Nucleus accumbens (tissue), 56 donors: ENCODE measurements at places on chromosomes 16 and 17.

GRCh38 chr17:76736349-76737081, 616 bp downstream of the SRSF2 start:
- peak; percentile 81 for DNase-seq

GRCh38 chr16:86914876-86915717, 336.7 kb downstream of the FOXL1 start:
- no peak for DNase-seq

DNA sequence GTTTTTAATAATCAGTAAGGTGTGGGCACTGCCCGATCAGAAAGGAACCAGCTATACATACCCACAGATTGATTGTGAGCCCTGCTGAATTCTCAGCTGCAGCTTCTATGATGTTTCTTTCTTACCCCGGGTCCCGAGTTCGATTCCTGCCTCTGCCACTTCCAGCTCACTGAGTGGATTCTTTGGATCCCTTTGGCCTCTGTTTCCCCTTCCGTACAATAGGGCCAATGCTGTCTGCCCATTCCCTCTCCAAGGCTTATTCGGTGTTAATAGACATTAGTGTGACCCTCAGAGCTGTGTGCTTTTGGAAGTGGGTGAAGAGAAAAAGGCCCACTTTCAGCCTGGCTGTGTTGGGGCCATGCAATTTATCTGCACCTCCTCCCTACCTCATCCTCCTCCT, 115.8 kb downstream of the IRX5 start:
- no peak for DNase-seq

DNA sequence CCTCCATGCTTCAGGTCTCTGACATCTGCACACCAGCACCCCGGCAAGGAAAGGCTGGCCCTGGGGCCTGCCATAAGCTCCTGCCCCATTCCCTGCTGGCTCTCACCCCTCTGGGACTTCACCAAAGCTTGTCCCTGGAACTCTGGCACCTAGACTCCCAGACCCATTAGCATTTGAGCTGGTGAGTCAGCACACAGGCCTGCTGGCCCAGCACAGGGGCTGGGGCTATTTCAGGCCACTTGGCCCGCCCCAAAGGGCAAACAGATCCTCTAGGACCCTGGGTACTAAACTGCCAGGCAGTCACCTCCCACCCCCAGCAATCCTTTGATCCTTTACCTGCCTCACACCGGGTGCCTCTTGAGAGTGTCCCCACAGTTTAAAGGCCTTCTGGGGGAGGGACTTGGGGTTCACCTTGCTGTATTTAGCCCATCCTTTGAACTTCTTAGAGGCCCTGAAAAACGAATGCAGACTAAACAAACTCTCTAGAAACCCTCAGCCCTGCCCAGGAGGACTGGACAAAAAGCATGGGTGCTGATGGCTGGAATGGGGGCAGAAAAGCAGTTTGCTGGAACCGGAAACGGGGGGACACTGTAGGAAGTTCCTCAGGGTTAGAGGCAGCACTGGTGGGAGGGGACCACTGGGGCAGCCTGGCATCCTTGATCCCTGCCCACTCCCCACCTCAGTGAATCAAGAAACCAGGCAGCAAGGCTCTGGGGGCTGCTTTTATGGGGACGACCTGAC, 3.2 kb upstream of the SAMD14 start:
- DNase-seq, result no peak

- no peak for DNase-seq
Measured at GRCh38 chr17:80940171-80941123, 51.2 kb upstream of the CHMP6 start.

DNA sequence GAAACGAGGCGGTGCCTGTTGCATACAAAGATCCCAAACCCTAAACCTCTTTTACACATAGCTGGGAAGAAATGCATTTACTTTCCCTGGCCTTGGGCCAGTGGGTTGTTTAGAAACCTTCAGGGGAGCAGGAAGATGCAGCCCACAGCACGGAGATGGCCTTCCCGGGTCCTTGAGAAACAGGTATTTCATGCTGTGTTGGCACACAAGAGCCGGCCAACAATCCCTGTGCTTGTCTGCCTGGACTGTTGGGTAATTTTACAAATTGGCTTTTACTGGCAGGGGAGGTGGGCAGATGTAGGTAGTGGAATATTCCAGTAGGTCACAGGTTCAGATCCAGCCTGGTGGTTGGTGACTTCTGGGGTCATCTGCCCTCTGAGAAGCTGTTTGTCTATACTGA, 148.0 kb downstream of the FOXL1 start:
- DNase-seq, result no peak
